ENCODE measurements at places on chromosomes 12 and 14.

- H3K4me3 ChIP-seq = no peak overlapping the region
- H3K27me3 ChIP-seq = no peaks in the 10 kb centered on the region
- H3K36me3 ChIP-seq = no peaks in the 10 kb centered on the region
- H3K27ac ChIP-seq = no peak overlapping the region
Measured at GRCh38 chr12:67709367-67709954, 60.9 kb downstream of the DYRK2 start.

- H3K4me3 ChIP-seq = peak overlapping the region; percentile 45
- DNase-seq = no peak
- H3K27me3 ChIP-seq = no peaks in the 10 kb centered on the region
- H3K36me3 ChIP-seq = no peaks in the 10 kb centered on the region
- H3K27ac ChIP-seq = no peak overlapping the region
Measured at GRCh38 chr12:662566-663292, 516 bp downstream of the NINJ2 start.

GRCh38 chr14:54582334-54582733, 15.4 kb downstream of the SAMD4A start:
- no peak overlapping the region for H3K27ac ChIP-seq
- H3K4me3 ChIP-seq = no peak overlapping the region
- peaks cover 50% of the 10 kb centered on the region for H3K4me1 ChIP-seq
- no peak for DNase-seq
- H3K36me3 ChIP-seq = no peaks in the 10 kb centered on the region

DNA sequence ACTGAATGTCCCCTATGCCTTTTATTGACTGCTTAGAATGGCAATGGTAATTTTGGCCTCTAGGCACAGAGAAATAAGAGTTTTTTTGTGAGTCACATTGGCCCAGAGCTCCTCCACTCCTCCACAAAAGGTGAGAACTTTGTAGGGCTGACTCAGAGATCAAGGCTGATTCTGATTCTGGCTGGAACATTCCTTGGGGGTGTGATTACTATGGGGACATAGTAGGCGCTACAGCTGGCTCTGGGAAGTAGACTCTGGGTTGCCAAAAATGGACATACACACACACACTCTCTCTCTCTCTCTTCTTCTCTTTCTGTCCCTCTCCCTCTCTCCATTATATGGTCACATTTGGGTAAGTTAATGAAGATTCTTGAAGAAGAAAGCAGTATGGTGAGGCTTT, 174.6 kb upstream of the DDHD1 start:
- H3K27ac ChIP-seq = no peak overlapping the region
- DNase-seq = no peak
- no peak overlapping the region for H3K4me3 ChIP-seq

DNA sequence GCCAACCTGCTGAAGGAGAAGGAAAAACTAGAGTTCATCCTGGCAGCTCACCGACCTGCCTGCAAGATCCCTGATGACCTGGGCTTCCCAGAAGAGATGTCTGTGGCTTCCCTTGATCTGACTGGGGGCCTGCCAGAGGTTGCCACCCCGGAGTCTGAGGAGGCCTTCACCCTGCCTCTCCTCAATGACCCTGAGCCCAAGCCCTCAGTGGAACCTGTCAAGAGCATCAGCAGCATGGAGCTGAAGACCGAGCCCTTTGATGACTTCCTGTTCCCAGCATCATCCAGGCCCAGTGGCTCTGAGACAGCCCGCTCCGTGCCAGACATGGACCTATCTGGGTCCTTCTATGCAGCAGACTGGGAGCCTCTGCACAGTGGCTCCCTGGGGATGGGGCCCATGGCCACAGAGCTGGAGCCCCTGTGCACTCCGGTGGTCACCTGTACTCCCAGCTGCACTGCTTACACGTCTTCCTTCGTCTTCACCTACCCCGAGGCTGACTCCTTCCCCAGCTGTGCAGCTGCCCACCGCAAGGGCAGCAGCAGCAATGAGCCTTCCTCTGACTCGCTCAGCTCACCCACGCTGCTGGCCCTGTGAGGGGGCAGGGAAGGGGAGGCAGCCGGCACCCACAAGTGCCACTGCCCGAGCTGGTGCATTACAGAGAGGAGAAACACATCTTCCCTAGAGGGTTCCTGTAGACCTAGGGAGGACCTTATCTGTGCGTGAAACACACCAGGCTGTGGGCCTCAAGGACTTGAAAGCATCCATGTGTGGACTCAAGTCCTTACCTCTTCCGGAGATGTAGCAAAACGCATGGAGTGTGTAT, 2.4 kb downstream of the FOS start:
- peaks cover 14% of the 10 kb centered on the region for H3K36me3 ChIP-seq
- H3K27me3 ChIP-seq = no peaks in the 10 kb centered on the region
- H3K4me3 ChIP-seq = peak overlapping the region; percentile 88
- H3K4me1 ChIP-seq = peaks cover 9% of the 10 kb centered on the region

- peaks cover 9% of the 10 kb centered on the region for H3K4me1 ChIP-seq
- no peak for DNase-seq
- H3K27ac ChIP-seq = no peak overlapping the region
- no peaks in the 10 kb centered on the region for H3K36me3 ChIP-seq
- no peak overlapping the region for H3K4me3 ChIP-seq
- H3K27me3 ChIP-seq = no peaks in the 10 kb centered on the region
Measured at GRCh38 chr12:47124451-47124850, 44.7 kb upstream of the AMIGO2 start.

GRCh38 chr12:6471989-6472360, 1.5 kb upstream of the VAMP1 start:
- H3K27ac ChIP-seq = no peak overlapping the region
- peaks cover 23% of the 10 kb centered on the region for H3K4me1 ChIP-seq
- DNase-seq = no peak
- no peaks in the 10 kb centered on the region for H3K36me3 ChIP-seq

GRCh38 chr14:31895646-31896045, 181.5 kb upstream of the ARHGAP5 start:
- no peaks in the 10 kb centered on the region for H3K27me3 ChIP-seq
- no peak overlapping the region for H3K4me3 ChIP-seq
- H3K36me3 ChIP-seq = no peaks in the 10 kb centered on the region
- no peak for DNase-seq
- H3K4me1 ChIP-seq = no peaks in the 10 kb centered on the region

- H3K4me1 ChIP-seq = peaks cover 6% of the 10 kb centered on the region
- no peak overlapping the region for H3K4me3 ChIP-seq
- H3K27me3 ChIP-seq = no peaks in the 10 kb centered on the region
Measured at GRCh38 chr14:73133795-73134194, 2.5 kb upstream of the PSEN1 start.

DNA sequence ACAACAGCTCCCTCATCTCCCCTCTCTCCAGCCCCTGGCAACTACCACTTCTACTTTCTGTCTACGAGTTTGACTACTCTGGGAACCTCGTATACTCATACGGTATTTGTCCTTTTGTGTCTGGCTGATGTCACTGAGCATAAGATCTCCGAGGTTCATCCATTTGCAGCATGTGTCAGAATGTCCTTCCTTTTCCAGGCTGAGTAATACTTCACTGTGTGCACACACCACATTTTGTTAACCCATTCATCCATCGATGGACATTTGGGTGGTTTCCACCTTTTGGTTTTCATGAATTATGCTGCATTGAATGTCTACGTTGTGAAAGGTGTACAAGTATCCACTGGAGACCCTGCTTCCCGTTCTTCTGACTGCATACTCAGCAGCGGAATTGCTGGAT, 24.1 kb upstream of the DLK1 start:
- H3K36me3 ChIP-seq = no peaks in the 10 kb centered on the region
- DNase-seq = no peak
- H3K27ac ChIP-seq = no peak overlapping the region
- no peaks in the 10 kb centered on the region for H3K27me3 ChIP-seq
- no peaks in the 10 kb centered on the region for H3K4me1 ChIP-seq
- H3K4me3 ChIP-seq = no peak overlapping the region

- H3K27ac ChIP-seq = no peak overlapping the region
- peaks cover 6% of the 10 kb centered on the region for H3K36me3 ChIP-seq
- DNase-seq = no peak
- H3K4me3 ChIP-seq = no peak overlapping the region
Measured at GRCh38 chr12:56679883-56680575, 8.1 kb downstream of the PTGES3 start.

- no peak overlapping the region for H3K4me3 ChIP-seq
- DNase-seq = no peak
- H3K36me3 ChIP-seq = no peaks in the 10 kb centered on the region
- H3K4me1 ChIP-seq = peaks cover 4% of the 10 kb centered on the region
- no peaks in the 10 kb centered on the region for H3K27me3 ChIP-seq
Measured at GRCh38 chr12:16012117-16012516, 101.0 kb downstream of the DERA start.

GRCh38 chr12:28140404-28140803, 49.9 kb upstream of the CCDC91 start:
- H3K4me3 ChIP-seq = no peak overlapping the region
- no peak overlapping the region for H3K27ac ChIP-seq
- no peaks in the 10 kb centered on the region for H3K4me1 ChIP-seq
- no peaks in the 10 kb centered on the region for H3K36me3 ChIP-seq

- H3K4me3 ChIP-seq = no peak overlapping the region
- H3K27me3 ChIP-seq = no peaks in the 10 kb centered on the region
- H3K27ac ChIP-seq = peak overlapping the region; percentile 12
- peaks cover 14% of the 10 kb centered on the region for H3K36me3 ChIP-seq
- peaks cover 50% of the 10 kb centered on the region for H3K4me1 ChIP-seq
- DNase-seq = no peak
Measured at GRCh38 chr12:51973560-51973959, 22.1 kb downstream of the ACVR1B start.

DNA sequence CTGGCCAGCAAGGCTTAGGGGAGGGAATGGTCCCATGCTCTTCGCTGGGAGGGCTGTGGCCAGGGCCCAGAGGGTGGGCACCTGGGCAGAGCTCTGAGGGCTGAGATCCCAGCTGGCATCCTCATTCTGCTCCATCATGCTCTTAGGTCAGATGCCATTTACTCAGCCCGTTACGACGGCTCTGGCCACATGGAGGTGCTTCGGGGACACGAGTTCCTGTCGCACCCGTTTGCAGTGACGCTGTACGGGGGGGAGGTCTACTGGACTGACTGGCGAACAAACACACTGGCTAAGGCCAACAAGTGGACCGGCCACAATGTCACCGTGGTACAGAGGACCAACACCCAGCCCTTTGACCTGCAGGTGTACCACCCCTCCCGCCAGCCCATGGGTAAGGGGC, 30.8 kb upstream of the LRP1-AS start:
- H3K36me3 ChIP-seq = peaks cover 75% of the 10 kb centered on the region
- no peak for DNase-seq
- H3K27ac ChIP-seq = no peak overlapping the region
- no peaks in the 10 kb centered on the region for H3K27me3 ChIP-seq
- H3K4me1 ChIP-seq = no peaks in the 10 kb centered on the region

GRCh38 chr12:79347866-79348265, 342.9 kb downstream of the PAWR start:
- H3K4me1 ChIP-seq = no peaks in the 10 kb centered on the region
- no peaks in the 10 kb centered on the region for H3K27me3 ChIP-seq
- no peaks in the 10 kb centered on the region for H3K36me3 ChIP-seq

DNA sequence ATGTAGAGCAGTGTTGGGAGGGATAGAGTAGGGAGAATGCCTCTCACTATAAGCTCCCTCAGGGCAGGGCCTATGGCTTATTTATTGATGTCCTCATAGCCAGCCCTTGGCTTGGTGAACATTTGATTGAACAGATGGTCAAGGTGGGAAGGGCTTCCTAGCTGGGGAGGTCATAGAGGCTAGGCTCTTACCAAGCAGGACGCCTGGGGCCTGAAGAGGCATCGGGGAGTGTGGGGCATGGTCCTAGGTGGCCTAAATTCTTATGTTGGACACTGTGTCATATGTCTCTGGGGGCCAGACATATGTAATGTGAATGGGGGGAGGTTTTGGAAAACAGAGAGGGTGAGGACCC, 17.9 kb upstream of the KRT86 start:
- no peaks in the 10 kb centered on the region for H3K27me3 ChIP-seq
- H3K27ac ChIP-seq = no peak overlapping the region
- no peaks in the 10 kb centered on the region for H3K36me3 ChIP-seq
- H3K4me3 ChIP-seq = no peak overlapping the region

- no peaks in the 10 kb centered on the region for H3K27me3 ChIP-seq
- H3K4me1 ChIP-seq = no peaks in the 10 kb centered on the region
- peaks cover 12% of the 10 kb centered on the region for H3K36me3 ChIP-seq
Measured at GRCh38 chr12:117032593-117033381, 66.4 kb downstream of the TESC start.

DNA sequence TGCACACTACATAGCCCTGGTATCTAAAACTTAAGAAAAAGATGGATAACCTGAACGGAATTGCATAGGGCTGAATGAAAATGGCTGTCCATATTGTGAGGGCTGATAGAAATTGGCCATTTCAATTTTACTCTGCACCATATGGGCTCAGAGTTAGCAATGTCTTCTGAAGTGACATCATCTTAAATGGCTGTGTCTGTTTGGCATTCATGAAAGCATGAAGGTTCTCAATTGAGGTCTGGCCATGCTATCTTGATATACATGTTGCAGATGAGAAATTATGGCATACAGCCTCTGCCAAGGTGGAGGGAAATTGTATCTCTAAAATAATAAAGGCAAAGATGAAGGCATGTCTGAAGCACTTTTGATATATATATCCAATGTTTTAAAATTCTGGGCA, 226.0 kb upstream of the PDE3A start:
- H3K4me3 ChIP-seq = no peak overlapping the region
- no peaks in the 10 kb centered on the region for H3K4me1 ChIP-seq
- H3K36me3 ChIP-seq = no peaks in the 10 kb centered on the region
- H3K27ac ChIP-seq = no peak overlapping the region

DNA sequence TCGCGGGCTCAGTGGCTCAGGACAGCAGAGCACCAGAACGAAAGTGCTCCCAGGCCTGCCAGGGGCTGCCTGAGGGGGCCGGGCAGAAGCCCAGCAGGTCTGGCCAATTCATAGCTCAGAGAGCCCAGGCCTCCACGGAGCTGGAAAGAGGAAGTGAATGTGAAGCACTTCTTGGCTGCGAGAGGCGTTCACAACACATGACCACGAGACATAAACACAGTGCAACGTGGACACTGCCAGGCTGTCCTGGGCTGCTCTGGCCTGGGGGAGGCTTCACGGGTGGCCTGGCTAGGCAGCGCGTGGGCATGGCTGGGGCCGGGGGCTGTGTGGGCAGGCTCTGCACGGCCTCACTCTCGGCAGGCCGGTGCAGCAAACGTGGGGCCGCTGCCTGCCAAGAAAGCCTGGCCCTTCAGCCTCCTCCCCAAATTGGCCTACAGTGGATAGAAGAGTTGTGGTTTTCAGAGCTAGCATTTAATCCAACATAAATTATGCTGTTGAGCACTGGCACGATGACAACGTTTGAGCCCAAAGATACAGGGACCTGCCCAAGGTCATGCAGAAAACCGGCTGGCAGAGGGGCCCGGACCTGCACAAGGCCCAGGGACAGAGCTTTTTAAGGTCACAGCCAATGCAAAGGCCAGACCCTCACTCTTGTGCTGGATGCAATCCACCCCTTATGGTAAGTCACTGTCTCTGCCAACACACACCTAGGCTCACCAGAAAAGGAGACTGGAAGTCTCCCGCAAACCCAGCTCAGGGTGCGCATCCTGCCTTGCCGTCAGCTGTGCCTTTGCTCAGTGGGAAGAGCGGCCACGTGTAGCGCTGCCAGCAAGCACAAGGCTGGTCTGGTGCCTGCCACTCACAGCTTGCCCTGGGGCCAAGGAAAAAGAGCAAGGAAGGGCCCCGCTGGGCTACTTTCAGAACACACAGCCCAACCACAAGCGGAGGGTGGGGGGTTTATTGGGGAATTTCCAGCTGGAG, 8.6 kb downstream of the SLC25A29 start:
- no peaks in the 10 kb centered on the region for H3K36me3 ChIP-seq
- peak overlapping the region; percentile 76 for H3K27ac ChIP-seq

GRCh38 chr12:105275997-105276733, 40.2 kb upstream of the APPL2 start:
- H3K36me3 ChIP-seq = no peaks in the 10 kb centered on the region
- H3K4me3 ChIP-seq = no peak overlapping the region
- H3K27me3 ChIP-seq = no peaks in the 10 kb centered on the region
- peaks cover 15% of the 10 kb centered on the region for H3K4me1 ChIP-seq
- no peak overlapping the region for H3K27ac ChIP-seq
